Stimulated activated naive CD8-positive, alpha-beta T cell treated with anti-CD3 and anti-CD28 coated beads, Interleukin-15, amount 100 ng/mL, for 72 hours (primary cell): ENCODE measurements at places on chromosomes 7 and 10.

GRCh38 chr10:71326464-71326881, 7.4 kb downstream of the SLC29A3 start:
- DNase-seq: no peak

DNA sequence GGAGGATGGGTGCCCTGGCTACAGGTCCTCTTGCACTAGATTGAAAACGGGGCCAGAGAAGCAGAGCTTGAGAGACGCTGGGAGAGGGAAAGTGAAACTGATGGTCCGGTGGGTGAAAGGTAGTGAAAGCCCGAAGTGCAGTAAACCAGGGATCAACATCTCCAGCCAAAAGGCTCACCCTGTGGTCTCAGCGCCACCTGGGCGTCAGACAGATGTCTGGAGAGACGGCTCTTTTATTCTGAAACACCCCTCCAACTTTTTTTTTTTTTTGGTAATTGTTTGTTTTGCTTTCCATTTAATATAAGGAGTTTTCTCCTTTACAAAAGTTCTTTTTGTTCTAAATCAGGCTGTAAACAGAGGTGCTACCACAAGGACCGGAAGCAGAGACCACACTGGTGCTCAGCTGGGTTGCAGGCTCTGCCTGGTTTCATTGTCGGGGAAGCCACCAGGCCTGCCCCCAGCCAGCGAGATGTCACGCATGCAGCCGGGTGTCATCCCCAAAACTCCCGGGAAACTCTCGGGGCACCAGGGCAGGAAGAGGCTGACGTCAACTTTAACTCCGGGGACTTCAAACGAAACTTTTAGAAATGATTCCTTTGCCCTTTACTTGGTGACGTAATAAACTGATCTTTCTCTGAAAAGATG, 11.2 kb downstream of the IL2RA start:
- peak; percentile 98 for DNase-seq

DNA sequence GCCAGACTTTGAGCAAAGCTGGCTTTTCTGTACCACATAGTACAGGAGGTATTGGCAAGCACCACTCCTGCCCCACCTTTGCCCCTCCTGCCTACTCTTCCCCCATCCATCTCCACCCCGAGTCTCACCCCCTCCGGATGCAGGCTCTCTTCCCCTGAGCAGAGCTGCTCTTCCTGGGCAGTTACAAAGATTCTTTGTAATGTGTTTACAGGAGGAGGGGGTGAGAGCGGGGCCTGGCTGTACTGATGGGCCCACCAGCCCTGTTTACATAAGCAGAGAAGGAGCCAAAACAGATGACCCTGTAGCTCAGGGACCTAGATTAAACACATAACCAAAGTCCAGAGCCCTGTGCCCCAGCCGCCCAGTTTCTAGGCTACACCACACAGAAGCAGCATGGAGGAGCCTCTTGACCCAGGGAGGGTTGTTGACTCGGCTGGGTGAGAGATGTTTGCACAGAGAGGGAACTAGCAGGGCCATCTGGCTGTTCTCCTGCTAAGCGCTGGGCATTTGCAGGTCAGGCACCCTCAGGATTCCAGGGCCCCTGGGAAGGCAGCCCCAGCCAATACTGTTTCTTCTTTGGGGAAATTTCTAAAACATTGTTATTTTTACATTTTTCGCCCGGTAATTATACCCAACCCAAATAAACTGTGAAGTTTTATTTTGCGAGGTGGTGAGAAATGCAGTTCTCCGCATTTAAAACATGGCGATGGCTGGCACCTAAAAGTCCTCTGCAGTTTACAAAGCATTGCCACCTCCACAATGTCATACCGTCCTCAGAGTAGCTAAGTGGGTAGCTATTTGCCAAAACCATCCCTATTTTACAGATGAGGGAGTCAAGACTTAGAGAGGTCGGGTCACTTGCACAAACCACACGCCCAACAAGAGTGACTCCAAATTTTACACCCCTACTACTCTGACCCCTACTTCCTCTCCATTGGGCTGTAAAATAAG, 11.4 kb upstream of the ZKSCAN1 start:
- no peak for DNase-seq

- DNase-seq: no peak
Measured at GRCh38 chr10:67036808-67037207, 111.0 kb downstream of the LRRTM3 start.

DNA sequence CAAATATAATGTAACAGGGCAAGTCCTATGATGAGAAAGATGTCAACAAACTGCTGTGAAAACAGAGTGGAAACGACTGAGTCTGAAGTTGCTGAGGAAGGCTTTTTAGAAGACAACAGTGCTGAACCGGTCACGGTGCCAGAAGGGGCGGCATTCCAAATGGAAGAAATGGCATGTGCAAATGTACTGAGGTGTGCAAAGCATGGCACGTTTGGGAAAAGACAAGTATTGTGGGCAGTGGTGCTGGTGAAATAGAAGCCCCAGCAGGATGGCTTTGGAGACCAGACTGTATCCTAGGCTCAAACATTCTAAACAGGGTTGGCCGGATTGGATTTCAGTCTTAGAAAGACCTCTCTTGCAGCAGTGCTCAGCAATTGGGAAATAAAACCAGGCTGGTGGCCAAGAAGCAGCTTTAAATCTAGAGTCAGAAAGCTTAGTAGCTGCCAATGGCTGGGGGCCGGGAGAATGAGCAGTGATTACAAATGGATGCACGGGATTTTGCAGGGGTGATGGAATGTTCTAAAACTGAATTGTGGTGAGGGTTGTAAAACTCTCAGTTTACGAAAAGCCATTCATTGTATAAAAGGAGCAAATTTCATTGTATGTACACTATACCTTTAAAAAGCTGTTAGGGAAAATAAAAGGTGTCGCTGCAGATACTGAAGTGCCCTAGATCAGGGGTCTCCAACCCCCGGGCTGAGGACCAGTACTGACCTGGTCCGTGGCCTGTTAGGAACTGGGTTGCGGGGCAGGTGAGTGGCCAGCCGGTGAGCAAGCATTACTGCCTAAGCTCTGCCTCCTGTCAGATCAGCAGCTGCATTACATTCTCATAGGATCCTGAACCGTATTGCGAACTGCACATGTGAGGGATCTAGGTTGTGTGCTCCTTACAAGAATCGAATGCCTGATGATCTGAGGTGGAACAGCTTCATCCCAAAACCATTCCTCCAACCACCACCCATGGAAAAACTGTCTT, 141.6 kb downstream of the HIBADH start:
- DNase-seq: no peak

DNA sequence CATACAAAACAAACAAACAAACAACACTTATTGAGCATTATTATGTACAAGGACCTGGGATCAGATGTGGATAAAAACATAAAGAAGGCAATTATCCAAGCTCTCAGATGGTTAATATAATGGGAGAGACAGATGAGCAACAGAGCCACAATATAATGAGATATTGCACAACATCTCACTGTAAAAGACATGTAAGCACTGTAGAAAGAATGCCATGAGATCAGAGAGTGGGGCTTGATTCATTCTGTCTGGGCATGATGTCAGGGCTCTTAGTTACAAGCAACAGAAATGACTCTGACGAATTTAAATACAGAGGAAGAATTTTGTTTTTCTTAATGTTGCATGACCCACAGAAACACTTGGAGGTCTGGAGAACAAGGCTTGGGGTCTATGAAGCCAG, 164.7 kb upstream of the PLXDC2 start:
- DNase-seq: no peak

- no peak for DNase-seq
Measured at GRCh38 chr7:135538376-135538775, 19.3 kb upstream of the NUP205 start.

- DNase-seq: no peak
Measured at GRCh38 chr7:77548206-77548605, 11.1 kb downstream of the PTPN12 start.

- peak; percentile 32 for DNase-seq
Measured at GRCh38 chr10:114694752-114695151, 36.7 kb upstream of the ABLIM1 start.

DNA sequence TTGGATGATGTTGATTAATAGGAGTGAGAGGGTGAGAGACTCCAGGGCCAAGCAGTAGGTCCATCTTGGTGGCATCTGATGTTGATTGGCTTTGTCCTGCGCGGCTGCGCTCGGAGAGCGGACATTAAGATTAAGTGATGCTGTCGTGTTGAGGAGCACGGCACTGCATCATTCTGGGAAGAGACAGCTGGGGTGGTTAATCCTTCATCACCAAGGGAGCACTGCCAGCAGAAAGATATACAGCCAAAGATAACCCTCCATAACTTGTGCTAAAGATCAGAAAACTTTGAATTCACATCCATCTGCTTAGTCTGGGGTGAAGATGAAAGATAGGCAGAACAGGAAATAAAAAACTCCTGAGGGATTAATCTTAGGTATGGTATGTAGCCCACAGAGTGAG, 208.3 kb downstream of the LRMDA start:
- no peak for DNase-seq

DNA sequence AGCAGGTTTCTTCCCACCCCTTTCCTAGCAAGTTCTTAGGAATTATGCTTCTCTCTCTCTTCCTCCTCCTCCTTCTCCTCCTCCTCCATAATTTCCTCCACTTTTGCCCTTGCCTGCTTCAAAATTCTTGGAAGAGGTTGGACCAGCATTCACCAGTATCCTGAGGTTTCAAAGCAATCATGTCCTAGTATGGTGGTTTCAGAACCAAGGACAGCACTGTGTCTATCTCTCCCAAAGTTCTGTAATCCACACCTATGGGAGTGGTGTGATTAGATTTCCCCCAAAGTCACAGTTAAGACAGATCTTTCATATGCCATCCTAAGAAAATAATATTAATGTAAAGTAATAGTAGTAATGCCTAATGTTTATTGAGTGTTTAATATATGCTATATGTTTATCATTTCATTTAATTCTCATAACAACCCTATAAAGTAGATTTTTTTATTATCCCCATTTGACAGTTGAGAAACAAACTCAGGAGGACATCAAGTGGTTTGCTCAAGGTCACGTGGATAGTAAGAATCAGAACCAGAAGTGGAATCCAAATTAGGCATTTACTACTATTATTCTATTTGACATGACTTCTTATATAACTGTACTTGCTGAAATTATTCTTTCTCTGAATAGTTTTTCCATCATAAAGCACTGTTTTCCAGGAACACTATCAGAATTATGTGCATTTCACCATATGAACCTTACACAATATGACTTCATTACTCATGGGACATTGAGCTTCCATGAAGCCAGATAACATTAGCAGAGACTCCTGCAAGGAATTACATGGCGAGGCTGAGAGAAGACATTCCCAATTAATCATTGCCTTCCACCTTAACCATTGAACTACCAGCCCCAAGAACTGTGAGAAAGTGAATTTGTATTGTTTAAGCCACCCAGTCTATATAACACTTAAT, 91.4 kb downstream of the IPMK start:
- DNase-seq: no peak

GRCh38 chr10:33111488-33112051, 153.5 kb upstream of the ITGB1 start:
- DNase-seq: no peak

- no peak for DNase-seq
Measured at GRCh38 chr7:118755067-118755625, 530.6 kb downstream of the ANKRD7 start.

GRCh38 chr10:97948822-97949221, 81.6 kb downstream of the CRTAC1 start:
- DNase-seq: no peak

- DNase-seq: no peak
Measured at GRCh38 chr10:86293396-86293791, 73.2 kb downstream of the GRID1 start.

- no peak for DNase-seq
Measured at GRCh38 chr7:135232720-135233119, 918 bp upstream of the STRA8 start.

DNA sequence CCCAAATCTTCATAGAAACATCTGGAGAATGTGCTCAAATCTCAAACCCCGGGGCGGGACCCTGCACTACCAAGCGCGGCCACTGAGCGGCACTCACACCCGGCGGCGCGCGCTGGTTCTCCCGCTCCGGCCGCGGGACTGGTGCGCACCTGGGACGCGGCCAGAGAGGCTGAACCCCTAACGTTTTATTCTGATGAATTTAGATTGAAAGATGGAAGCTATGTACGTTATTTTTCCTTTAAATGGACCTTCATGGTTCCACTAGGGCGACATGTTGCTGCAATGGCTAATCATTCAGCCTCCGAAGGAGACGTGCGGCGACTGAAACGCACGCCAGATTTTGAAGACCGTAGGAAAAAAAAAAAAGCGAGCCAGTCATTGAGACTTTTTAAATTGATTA, 107.0 kb upstream of the INSIG1 start:
- DNase-seq: peak; percentile 51

- DNase-seq: no peak
Measured at GRCh38 chr7:27922907-27923641, 183.1 kb downstream of the TAX1BP1 start.

- DNase-seq: no peak
Measured at GRCh38 chr7:76296743-76297740, 5.4 kb upstream of the HSPB1 start.

DNA sequence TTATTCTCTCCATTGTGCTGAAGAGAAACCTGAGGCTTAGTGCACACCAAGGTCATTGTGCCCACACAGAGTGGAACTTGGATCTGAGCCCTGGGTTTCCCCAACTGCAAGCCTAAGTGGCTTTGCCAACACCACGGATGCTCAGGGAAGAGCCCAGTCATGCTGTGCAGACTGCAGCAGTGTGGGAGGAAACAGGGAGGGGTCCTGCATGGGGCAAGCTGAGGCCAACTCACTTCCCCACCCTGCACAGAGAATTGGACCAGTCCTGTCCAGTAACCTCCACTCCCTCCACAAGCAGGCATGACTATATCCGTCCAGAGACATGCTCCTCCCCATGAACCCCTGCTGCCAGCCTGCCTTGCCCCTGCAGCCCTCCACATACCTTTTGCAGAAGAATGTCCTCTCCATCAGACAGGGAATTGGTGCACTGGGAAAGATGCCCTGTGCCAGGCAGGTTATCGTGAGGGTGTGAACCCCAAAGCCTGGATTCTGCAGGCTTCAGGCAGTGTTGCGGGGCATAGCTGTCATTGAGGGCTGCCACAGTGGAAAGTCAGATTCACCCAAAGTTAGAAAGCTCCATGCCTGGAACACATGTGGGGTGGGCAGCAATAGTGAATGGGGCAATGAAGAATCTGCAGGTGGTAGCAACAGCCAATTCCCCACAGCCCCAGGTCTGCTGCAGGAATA, 44.9 kb downstream of the DRGX start:
- no peak for DNase-seq

GRCh38 chr7:32500922-32501341, 5.6 kb downstream of the AVL9 start:
- DNase-seq: no peak
